ENCODE measurements at places on chromosomes 5 and 9.
A peak's percentile ranks its signal among the peaks of the same experiment; 100 is the strongest.

DNA sequence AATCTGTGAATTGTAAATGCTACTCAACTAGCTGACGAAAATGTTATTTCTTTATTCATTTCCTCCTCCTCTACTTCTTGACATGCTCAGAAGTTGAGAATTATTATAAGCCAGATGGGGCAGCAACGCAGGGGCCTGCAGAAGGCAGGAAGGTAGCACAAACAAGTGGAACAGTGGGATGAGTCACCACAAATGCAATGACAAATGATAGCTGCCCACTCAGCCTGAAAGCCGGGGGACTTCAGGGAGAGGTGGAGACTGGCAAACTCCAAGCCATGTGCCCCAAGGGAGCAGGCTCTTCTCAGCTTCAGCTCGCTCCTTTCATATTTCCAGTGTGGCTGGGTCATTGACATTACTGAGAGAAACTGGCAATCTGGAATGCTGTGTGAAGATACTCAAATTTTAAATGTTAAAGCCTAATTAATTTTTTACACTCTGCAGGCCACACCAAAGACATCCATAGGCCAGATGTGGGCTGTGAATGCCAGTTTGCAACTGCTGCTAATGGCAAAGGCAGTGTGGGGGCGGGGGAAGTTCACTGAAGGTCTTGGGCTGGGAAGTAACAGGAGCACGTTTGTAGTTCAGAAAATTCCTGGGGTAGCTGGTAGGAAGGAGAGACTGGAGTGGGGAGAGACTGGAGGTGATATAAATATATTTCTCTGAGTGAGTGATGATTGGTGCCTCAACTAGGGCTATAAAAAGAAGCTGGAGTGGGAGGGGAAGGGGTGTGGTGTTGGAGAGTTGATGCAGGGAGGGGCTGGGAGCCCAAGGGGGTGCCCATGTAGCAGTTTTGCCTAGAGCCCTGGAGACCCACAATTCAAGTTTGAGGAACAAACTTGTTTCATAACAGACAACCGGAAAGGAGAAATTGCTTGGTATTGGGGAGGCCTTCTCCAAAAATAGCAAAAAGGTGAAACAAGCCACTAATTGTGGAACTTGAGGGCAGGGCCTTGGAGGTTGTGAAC lies 20.8 kb upstream of the ADRB2 start:
- DNase-seq: peak; percentile 35

DNA sequence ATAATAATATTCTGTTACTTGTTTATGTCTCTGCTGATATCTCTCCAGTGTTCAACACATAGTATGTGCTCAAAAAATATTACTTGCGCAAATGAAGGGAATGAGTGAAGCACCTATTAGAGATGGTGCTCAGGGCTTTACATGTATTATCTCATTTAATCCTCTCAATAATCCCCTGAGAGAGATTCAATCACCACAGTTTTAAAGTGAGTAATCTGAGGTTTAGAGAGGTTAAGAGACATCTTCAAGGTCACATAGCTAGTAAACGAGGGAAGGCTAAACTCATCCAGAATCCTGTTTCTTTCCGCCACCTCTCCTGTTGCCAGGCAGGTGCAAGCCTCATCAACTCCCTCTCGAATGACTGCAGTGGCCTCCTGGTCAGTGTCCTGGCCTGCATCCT lies 82.0 kb downstream of the UGCG start:
- no peak for DNase-seq

DNA sequence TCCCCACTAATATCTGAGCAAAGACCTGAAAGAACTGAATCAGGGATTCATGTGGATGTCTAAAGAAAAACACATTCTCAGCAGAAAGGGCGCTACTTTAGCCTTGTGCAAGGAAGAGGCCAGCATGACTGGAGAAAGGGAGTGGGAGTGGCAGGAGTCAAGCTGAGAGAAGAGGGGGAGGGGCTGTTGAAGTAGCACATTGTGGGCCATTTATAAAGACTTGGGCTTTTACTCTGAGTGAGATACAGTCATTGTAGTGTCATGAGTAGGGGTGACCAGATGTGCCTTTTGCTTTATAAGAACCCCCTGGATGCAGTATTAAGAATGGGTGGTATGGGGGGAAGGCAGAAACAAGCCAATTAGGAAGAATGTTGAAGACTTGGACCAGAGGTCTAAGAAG lies 452.8 kb downstream of the ENC1 start:
- no peak for DNase-seq

DNA sequence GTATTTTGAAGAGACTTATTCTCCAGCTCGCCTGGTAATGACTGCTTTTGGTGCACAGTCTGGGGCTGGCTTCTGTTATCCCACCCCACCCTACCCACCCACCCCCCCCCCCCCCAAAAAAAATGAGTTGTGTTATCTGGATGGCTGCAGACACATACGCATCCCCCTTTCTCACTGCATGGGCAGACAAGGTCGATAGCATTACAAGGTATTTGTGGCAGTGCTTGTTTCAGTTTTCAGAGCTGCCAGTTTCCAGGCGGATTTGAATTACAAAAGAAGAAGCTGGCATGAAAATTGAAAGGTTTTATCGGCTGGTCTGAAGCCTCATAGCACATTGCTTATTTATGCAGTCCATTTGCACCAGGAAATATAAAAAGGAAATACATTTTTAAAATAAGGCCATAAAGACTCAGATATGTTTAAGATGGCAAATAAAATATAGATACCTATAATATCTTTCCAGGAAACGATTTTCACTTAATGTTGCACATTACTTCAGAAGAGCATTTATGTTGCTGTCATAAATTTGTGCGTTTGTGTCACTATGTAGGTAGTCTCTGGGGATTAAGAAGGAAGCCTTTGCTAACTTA lies 85.1 kb upstream of the GRHPR start:
- DNase-seq: no peak

GRCh38 chr9:131735238-131736128 lies 4.4 kb downstream of the RAPGEF1 start:
- DNase-seq: peak; percentile 54

DNA sequence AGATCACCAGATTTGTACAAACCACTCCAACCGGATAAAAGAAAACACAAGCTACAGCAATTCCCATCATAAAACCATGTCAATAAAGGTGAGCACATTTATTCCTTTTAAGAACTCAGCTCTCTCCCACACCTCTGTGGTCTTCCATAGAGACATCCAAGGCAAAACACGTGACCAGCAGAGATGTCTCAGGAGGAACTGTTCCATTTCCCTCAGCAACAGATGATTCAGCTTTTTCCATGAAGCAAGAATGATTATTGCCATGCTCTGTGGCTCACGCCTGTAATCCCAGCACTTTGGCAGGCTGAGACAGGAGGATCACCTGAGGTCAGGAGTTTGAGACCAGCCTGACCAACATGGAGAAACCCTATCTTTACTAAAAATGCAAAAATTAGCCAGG lies 15.8 kb downstream of the GZMK start:
- no peak for DNase-seq

- DNase-seq: no peak
These were observed 73.3 kb upstream of the SARDH start for GRCh38 chr9:133811471-133811870.

DNA sequence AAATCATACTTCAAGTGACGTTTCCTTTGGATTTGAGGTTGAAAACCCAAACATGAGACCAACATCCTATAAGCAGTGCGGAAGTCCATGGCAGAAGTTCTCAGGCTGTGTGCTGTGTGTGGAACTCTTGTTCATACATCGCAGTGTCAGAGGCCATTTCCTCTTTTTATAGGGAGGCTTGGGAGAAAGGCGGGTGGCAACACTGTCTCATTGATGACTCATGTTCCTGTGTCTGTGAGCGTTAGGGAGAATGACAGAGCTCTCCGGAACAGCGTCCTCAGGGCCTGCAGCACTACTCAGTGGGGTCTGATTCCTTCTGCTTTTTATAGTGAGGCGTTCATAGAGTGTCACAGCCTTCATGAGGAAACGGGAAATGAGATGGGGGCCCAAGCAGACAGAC lies 98.8 kb upstream of the BASP1 start:
- peak; percentile 97 for DNase-seq
